Fibroblast of lung (primary cell): ENCODE measurements at places on chromosomes 3 and 15. TPM values are rescaled to one million over a fixed set of nuclear protein-coding genes. Genes with fewer than 3 reads are reported as not detected.

The KY gene
- total RNA-seq = under 0.01 and 0.51 TPM in 2 replicates

The IGSF11 gene
- under 0.01 and 0.26 TPM in 2 replicates for total RNA-seq

The ZNF662 gene
- total RNA-seq = 3.3 and 5.6 TPM in 2 replicates

The SEMA5B gene
- not detected in 2 replicates for total RNA-seq

DNA sequence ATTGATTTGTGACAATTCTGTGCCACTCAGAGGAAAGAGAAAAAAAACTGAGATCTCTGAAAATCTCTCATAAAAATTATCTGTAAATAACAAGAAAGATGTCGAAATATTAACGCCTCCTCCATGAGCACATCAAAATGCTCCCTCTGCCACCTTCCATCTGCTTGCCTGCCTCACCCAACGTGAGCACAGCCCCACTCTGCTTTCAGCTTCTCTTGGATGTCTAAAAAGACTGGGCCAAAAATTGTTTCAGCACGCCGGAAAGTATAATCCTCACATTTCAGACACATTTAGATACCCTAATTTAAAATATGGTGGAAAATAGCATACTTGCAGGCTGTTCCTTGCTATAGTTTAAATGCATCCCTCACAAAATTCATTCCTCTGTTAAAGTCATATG lies 57.1 kb downstream of the ERC2 start:
- no peak for DNase-seq
- H3K4me3 ChIP-seq = no peak overlapping the region
- no peak overlapping the region for H3K27ac ChIP-seq
- H3K27me3 ChIP-seq = no peaks in the 10 kb centered on the region

- peaks cover 2% of the 10 kb centered on the region for H3K4me1 ChIP-seq
These were observed at the start of gene SATB1 for GRCh38 chr3:18424729-18425640. SATB1 (minus strand) TSS chr3:18425339; CDS start chr3:18420967, 4,372 bp downstream.

- H3K36me3 ChIP-seq = peaks cover 4% of the 10 kb centered on the region
- peaks cover 18% of the 10 kb centered on the region for H3K4me1 ChIP-seq
- no peak overlapping the region for H3K27ac ChIP-seq
- no peak overlapping the region for H3K4me3 ChIP-seq
- no peak for DNase-seq
- H3K27me3 ChIP-seq = no peaks in the 10 kb centered on the region
These were observed 24.2 kb upstream of the HACD2 start for GRCh38 chr3:123609063-123609462.

GRCh38 chr15:57025264-57025926 lies 107.0 kb downstream of the TCF12 start:
- H3K4me1 ChIP-seq = no peaks in the 10 kb centered on the region
- peak; percentile 83 for DNase-seq
- H3K27me3 ChIP-seq = no peaks in the 10 kb centered on the region
- H3K36me3 ChIP-seq = no peaks in the 10 kb centered on the region
- no peak overlapping the region for H3K4me3 ChIP-seq

DNA sequence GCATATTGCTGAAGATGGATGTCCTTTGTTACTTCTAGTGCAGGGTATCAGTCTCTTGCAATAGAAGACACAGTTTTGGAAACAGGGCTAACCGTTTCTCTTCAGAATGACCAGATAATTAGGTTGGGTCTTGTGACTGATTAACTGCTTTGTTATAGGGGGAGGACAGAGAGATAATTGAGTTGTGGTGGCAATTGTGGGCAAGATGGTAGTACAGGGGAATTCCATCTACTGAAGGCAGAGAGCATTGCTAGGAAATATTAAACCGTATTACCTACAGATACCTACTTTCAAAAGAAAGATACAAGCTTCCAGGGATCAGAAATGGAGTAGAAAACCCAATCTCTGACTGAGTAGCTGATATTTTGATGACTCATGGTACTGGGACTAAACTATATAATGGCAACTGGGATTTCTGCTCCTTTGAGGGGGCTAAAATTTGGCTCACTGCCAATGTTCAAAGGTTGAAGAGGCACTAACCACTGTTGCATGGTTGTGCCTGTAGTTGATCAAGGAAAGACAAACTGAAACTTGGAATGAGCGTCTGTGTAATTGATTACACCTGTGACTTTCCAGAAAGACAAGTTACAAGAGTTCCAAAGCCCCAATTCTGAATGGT lies 4.2 kb downstream of the PRR23B start:
- no peak overlapping the region for H3K27ac ChIP-seq
- H3K36me3 ChIP-seq = no peaks in the 10 kb centered on the region
- no peaks in the 10 kb centered on the region for H3K27me3 ChIP-seq
- no peak for DNase-seq
